ENCODE measurements at places on chromosomes 7 and 10.

GRCh38 chr10:97089209-97089870 lies 96.4 kb downstream of the SLIT1 start:
- DNase-seq, result no peak

GRCh38 chr10:110827875-110828274 lies 43.9 kb upstream of the PDCD4 start:
- no peak for DNase-seq

DNA sequence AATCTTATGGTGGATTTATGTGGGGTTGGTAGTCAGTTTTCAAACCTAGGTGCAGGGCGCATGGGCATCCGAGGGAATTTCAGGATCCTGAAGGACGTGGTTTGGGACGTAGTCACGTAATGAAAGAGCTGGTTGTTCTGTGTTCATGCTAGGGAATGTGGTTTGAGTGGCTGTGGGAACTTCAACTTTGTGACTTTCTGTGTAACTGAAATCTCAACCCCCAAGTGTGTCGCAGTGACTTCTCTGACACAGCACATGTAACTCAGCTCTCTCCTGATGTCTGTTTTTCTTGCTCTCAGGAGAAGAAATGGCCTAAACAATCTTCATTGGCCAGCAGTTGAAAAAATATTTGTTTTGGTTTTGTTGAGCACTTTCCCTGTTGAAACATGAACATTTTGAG lies 199.0 kb downstream of the PTEN start:
- no peak for DNase-seq

- DNase-seq, result no peak
Observed at GRCh38 chr7:91776171-91776570, 104.3 kb downstream of the MTERF1 start.

DNA sequence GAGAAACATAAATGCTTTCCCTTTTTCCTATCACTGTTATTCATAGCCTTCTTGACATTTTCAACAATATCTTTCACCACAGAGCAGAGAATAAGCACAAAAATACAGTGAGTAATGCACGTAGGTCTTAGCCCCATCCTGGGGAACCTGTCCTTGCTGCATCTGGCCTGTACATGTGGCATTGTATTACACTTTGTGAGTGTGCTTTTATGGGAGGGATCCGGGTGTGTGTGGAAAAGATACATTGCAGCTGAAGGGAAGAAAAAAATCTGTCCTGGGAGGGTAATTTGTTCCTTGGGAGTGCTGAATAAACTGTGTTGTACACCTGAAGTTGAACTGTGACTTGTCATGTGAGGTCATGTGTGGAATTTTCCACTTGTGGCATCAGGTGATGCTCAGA lies 422.7 kb upstream of the LRGUK start:
- no peak for DNase-seq

GRCh38 chr7:55022002-55022985 lies 3.5 kb downstream of the EGFR start:
- DNase-seq, result no peak

- DNase-seq, result no peak
Observed at GRCh38 chr7:43636093-43636492, 53.2 kb downstream of the STK17A start.

DNA sequence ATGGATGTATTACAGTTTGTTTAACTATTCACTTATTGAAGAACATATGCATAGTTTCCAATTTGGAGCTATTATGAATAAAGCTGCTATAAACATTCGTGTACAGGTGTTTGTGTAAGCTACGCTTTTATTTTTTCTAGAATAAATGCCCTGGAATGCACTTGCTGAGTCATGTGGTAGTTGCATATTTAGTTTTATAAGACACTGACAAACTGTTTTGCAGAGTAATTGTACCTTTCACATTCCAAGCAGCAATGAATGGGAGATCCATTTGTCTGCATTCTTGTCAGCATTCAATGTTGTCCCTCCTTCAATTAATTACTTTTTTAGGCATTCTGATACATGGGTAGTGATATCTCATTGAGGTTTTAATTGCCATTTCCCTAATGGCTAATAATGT lies 373.6 kb upstream of the GHITM start:
- no peak for DNase-seq

DNA sequence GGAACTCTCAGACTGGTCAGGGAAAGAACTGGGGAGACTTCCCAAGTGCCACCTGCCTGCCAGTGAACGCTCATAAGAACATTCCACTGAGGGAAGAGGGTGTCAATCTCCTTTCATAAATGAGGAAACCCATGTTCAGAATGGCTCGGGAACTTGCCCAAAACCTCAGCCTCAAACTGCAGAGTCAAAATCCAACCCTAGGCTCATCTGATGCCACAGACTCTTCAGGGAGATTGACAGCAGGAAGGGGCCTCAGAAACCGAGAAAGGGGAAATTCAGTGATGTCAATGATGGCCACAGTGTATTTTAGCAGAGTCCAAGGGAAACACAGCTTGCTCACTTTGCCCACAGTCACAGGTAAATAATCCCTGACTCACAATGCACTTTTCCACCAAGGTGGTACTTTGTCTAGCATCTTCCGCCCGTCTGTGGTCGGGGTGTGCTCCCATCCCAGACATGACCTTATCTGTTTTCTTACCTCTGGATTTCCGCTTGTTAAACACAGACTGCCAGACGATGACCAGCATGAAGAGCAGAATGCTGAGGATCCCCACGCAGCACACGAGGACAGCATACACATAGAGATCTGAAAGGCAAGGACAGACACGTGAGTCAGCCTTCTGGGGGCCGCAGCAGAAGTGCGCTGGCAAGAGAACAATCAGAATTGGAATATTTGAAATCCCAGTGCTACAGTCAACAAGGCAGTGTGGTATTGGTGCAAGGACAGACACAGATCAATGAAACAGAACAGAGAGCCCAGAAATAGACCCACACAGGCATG lies 38.4 kb downstream of the VSTM4 start:
- DNase-seq, result no peak

Measured in C1 segment of cervical spinal cord (tissue), 14 donors.